ENCODE measurements at places on chromosomes 13 and 19.
A peak's percentile ranks its signal among the peaks of the same experiment; 100 is the strongest.

- DNase-seq: no peak
Measured at GRCh38 chr13:28750187-28751045, 31.6 kb upstream of the SLC46A3 start.

DNA sequence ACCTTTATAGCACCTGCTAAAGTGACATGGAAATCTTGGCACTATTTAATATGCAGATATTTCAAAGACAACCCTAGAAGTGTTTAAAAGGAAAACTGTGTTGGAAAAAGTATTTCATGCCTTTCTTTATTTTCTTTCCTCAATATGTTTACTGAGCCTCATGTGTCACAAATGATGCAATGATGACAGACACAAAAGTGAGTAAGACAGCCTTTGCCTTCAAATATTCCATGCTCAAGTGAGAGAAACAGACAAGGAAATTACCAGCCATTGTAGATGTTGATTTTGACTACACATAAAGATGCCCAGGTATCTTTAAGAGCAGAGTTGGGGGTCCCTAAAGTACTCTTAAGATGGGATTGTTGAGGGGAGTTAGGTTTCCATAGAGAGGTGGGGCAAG lies 48.0 kb upstream of the TPP2 start:
- no peak for DNase-seq

GRCh38 chr13:20231839-20232555 lies at the start of gene GJB6:
Gene GJB6 (minus strand): TSS chr13:20232319. CDS start chr13:20223480, 8,839 bp downstream.
- no peak for DNase-seq

- DNase-seq: no peak
Measured at GRCh38 chr13:111460548-111461444, 140.4 kb downstream of the TEX29 start.

DNA sequence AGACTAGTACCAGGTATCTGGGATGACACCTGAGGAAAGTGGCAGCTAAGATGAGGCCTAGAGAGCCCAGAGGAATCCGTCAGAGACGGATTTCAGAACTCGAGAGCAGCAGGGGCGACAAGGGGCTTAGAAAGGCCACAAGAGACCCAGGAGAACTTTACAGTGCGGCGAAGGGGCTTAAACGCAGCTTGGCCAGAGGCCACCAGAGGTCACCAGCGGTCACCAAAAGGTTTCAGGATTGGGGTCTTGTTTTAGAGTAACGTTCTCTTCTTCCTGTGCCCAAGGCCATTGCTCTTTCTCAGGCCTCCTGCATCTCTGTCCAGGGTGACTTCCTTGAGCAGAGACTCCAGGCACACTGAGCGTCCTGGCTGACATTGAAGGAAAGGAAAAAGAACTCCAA lies 2.2 kb downstream of the ZSCAN22 start:
- DNase-seq: no peak

DNA sequence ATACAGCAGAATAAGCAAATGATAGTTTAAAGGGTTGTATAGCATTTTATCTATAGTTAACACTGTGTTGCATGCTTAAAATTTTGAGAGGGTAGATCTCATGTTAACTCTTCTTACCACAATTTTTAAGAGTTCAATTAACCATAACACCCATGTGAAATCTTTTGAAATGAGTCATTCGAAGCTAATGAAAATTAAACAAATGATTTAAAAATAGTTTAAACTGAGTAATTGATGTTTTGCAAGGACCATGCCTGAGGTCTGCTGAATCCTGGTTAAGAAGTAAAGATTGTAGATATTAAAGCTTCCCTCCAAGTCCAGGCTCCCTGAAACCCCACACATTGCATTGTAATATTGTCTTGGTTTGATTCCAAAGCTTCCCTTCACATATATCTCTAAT lies 176.7 kb upstream of the RNF113B start:
- DNase-seq: no peak

GRCh38 chr19:27885359-27885758 lies 1327.6 kb downstream of the UQCRFS1 start:
- DNase-seq: no peak

GRCh38 chr13:107217251-107217650 lies 649.3 kb upstream of the ARGLU1 start:
- DNase-seq: no peak

GRCh38 chr13:21884965-21885567 lies 214.2 kb downstream of the FGF9 start:
- no peak for DNase-seq

DNA sequence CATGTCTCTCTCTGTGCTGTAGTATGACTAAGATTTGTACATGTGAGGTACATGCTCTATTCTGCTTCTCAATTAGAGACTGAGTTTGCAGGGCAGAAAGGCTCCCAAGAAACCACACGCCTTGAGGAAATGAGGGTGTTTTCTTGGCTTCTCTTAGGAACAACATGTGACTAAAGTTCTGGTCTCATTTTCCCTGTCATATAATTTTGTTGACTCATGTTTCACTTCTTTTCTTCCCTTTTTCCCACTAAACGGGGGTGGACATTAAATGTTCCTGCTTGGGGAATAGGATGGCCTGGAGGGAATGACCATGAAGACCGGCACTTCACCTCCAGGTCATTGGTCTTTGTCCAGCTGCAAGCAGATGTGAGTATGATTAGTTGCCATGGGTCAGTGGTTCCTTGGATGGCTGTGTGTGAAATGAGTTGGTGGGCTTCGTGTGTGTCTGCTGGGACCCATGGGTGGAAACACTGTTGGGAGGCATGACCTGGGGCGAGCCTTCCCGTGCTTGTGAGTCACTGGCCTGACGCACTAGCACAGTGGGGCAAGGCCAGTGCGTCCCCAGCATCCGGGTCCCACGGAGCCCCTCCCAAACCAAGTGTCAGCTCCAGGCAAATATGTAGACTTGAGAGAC lies 56.6 kb downstream of the COL4A1 start:
- peak; percentile 71 for DNase-seq

GRCh38 chr13:46577696-46578589 lies 25.0 kb downstream of the LRCH1 start:
- no peak for DNase-seq

DNA sequence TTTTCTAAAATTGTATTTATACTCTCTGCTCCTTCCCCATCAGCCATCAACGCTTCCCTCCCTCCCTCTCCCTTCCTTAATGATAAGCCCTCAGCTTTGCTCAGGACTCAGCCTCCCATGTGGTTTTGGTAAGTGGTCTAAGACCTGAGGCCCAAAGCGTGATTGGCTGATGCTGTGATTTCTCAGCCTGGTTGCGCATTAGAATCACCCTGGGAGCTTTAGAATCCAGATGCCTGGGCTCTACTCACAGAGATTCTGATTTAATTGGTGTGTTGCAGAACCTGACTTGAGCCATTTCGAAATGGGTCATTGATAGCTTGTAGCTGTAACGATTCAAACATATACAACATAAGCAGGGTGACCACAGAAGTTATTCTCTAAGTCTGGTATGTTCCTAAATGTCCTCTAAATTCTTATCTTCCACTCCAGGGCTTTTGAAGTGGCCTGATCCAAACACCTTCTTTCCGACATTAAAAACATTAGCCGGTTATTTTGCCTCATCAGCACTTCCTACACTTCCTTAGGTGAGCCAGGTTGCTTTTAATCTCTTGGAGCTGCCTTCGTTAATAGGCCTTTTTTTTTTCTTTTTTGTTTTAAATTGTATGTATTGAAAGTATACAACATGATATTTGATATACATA lies 60.6 kb downstream of the LRCH1 start:
- no peak for DNase-seq

- no peak for DNase-seq
Measured at GRCh38 chr19:23071147-23071511, 45.7 kb upstream of the ZNF730 start.

- DNase-seq: no peak
Measured at GRCh38 chr13:102236830-102237229, 165.0 kb downstream of the FGF14 start.

- no peak for DNase-seq
Measured at GRCh38 chr13:93767917-93768409, 541.4 kb downstream of the GPC6 start.

GRCh38 chr13:43495732-43496131 lies 291.0 kb downstream of the ENOX1 start:
- DNase-seq: no peak

GRCh38 chr13:67273001-67273400 lies 42.9 kb upstream of the PCDH9 start:
- no peak for DNase-seq

- DNase-seq: no peak
Measured at GRCh38 chr13:109510013-109510412, 276.4 kb downstream of the IRS2 start.

- no peak for DNase-seq
Measured at GRCh38 chr19:14005349-14006084, 603 bp downstream of the RFX1 start.

GRCh38 chr13:113182046-113182445 lies 23.6 kb downstream of the PROZ start:
- peak; percentile 92 for DNase-seq

- DNase-seq: no peak
Measured at GRCh38 chr13:98910501-98910951, 67.3 kb downstream of the DOCK9 start.

- no peak for DNase-seq
Measured at GRCh38 chr13:50627111-50627510, 216.4 kb downstream of the DLEU7 start.

- DNase-seq: no peak
Measured at GRCh38 chr13:25453850-25454365, 82.1 kb downstream of the ATP8A2 start.

- DNase-seq: no peak
Measured at GRCh38 chr19:7225741-7226140, 68.5 kb downstream of the INSR start.

DNA sequence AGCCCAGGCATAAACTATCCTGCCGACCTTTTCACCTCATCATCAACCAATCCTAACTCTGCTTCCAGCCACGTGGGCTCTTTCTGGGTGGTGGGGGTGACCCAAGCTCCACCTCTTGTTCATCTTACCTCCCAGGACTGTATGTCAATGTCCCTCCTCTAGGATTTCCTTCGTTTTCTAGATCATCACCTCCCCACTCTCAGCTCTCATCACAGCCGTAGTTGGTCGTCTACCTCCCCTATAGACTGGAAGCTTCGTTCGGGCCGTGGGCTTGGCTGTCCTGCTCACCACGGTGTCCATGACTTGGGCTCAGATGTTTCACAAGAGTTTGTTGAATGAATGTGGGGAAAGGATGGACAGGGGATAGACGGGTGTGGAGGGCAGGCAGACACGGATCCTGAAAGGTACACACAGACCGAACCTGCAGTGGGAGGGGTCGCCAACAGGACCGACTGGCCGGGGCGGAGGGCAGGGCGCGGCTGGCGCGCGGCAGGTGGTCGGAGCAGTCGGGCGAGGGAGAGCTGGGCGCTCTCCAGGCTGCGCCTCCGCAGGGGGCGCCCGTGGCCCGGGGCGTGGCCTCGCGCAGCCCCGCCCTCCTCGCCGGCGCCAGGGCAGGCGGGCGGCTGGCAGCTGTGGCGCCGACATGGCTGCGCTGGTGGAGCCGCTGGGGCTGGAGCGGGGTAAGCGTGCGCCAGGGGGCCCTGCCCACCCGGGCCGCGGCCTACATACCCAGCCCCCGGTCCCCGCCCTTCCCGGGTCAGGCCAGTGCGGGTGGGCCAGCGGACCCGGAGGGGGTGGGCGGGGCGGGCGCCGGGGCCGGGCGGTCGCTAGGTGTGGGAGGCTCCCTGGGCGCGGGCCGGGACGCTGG lies at the start of gene LIN7B:
TSS of gene LIN7B (plus strand) at position 609 of the 868 bp plus-strand sequence. CDS start at position 644, 35 bp downstream.
- no peak for DNase-seq

- no peak for DNase-seq
Measured at GRCh38 chr13:100381595-100382224, 206.9 kb downstream of the GGACT start.

DNA sequence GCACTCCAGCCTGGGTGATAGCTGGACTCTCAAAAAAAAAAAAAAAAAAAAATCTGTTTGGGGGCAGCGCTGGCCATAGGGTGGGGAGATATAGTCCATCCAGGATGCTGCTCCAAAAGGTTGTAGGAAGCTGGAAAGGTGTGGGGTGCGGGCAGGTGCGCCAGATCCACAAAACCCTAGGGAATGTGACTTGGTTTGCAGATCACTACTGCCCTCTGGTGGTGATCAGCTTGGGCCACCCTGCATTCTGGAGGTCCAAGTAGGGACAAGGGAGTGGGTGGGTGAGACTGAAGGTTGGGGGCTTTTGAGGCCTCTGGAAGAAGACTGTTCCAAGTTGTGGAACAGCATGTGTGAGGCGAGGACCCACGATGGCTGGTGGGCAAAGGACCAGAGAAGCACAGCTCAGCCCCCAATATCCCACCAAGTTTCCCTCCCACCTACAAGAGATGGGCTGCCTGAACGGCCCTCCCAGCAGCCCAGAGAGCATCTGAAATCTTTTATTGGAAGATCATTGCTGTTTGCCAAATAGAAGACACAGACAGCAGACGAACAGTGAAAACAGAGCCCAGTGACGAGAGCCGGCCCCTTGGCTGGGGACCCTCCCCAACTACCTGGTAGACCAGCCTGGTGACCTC lies 10.4 kb upstream of the TYK2 start:
- DNase-seq: no peak

DNA sequence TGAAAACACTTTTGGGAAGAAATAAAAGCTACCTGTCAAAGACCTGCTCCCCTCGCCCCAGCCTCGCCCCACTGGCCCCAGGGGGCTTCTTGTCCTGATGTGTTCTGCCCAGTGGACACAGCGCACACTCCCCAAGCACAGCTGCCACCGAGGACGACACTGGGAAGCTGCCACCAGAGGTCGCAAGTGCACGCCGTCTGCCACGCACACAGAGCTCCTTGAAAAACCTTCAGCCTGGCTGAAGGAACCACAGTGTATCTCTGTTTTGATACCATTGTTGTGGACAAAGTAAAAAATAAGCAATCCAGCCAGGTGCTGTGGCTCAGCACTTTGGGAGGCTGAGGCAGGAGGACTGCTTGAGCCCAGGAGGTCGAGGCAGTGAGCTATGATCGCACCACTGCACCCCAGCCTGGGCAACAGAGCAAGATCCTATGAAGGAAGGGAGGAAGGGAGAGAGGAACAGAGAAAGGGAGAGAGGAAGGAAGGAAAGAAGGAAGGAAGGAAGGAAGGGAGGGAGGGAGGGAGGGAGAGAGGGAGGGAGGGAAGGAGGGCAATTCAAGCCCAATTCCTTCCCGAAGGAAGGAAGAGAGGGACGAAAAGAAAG lies 57.3 kb downstream of the CEBPG start:
- DNase-seq: no peak

DNA sequence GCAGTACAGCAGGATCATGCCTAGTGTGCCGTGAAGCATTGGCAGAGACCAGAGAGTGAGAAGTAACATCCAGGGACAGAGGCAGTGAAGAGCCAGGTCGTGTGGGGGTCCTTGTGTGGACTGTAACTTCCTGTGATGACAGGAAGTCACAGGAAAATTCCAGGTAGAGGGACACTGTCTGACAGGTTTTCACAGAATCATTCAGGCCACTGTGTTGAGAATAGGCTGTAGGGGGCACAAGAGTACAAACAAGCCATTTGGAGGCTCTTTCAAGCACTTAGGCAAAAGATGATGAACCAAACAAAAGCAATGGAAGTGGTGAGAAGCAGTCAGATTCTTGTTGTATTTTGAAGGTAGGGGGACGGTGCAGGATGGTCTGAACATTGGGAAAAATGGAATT lies 46.4 kb downstream of the N4BP2L1 start:
- DNase-seq: no peak

- DNase-seq: no peak
Measured at GRCh38 chr19:47274891-47275761, 441 bp downstream of the INAFM1 start.

All from brain pericyte (primary cell).